ENCODE measurements at places on chromosomes 6 and 20.

GRCh38 chr6:109299776-109300564, 82.3 kb downstream of the CD164 start:
- no peak for DNase-seq

DNA sequence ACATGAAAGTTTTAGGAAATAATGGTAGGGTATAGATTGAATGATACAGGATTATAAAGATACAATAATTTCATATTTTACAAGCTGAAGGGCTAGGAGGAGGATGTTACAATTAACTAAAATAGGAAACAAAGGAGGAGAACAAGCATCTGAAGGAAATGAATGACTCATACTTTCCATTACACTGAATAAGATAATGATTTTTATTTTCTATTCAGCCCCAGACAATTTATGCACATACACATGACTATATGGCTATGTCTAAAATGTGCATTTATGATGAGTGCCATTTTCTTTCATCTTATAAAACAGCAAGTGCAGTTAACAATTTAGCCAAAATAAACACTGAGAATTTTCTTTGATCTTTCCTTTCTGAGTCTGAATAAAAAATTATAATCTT, 994.6 kb upstream of the ADGRB3 start:
- no peak for DNase-seq

DNA sequence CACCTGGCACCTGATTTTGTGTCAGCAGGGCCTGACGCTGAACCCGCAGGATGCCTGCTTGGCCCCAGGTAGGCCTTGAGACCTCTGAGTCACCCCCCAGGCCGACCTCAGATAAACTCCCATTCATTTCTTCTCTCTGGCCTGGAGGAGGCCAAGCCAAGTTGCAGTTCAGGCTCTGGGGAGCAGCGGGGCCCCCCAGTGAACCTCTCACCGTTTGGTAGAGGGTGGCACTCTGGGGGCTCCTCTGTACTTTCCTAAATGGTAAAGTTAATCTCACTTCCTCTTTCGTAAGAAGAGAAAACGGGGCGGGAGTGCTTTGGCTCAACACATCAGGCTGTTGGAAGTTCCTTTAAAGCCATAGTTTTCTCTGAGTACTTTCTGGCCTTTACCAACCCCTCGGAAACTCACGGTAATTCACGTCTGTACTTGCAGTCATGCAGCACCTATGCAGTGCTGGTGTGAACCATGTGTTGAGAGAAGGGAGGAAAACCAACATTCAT, 2.8 kb downstream of the SIRPA start:
- no peak for DNase-seq

GRCh38 chr6:52435345-52435744, 15.2 kb downstream of the EFHC1 start:
- DNase-seq: no peak

- no peak for DNase-seq
Measured at GRCh38 chr20:16451001-16451400, 122.2 kb downstream of the KIF16B start.

DNA sequence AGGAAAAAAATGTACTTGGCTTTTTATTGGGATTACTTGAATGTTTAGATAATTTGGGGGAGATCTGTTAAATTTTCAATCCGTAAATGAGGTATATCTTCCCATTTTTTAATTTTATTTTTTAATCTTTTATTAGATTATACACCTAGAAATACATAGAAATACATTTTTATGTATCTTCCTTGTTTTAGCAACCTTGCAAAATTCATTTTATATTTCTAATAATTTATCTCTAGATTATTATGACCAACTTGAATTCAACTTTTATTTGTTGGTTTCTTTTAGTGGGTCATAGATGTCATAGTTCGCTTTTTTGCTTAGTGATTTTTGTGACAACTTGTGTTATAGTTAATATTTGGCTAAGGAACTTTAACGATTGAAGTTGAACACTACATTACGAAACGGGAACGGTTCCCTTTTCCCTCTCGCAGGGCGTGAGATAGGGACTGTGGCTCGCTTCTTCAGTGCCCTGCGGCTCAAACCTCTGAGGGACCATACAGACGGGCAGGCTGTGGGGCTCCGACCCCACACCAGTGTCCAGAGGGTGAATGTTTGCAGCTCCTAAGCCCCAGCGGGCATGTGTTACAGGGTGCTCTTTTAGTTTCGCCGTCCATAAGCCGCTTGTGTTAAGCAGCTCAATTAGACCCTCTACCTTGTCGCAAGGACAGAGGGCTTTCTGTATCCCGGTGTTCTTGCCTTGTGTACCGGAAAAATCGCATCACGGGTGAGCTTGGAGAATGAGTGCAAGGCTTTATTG, 53.8 kb downstream of the PRND start:
- DNase-seq: no peak

DNA sequence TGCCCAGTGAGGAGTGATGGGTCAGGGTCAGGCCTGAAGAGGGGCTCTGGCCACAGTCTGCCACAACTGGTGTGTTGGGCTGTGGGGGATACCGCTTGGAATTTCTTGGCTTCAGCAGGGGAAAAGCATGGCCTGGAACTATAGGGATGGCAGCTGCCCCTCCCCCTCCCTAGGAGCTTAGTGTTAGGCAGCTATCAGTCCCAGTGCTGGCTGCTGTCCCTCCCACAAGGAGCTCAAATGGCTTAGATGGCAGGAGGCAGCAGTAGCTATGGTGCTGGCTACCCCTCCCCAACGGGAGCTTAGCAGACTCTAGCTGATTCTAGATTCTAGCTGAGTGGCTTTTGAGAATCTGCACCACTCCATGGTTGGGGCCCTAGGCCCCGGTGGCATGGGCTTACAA, 414.5 kb upstream of the HSF2 start:
- no peak for DNase-seq

- no peak for DNase-seq
Measured at GRCh38 chr20:43415661-43416430, 41.9 kb upstream of the SRSF6 start.

DNA sequence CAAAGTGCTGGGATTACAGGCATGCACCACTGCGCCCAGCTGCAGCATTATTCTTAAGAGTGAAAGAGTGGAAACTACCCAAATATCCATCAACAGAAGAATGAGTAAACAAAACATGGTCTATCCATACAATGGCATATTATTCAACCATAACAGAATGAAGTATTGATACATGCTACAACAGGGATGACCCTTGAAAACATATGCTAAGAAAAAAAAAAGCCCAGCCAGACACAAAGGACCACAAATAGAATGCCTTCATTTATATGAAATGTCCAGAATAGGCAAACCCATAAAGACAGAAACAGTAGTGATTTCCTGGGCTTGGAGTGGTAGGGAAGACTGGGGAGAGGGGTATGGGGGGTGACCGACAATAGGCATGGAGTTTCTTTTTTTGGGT, 7.1 kb downstream of the TUBB2B start:
- DNase-seq: no peak

GRCh38 chr20:40811004-40811403, 122.0 kb upstream of the MAFB start:
- DNase-seq: no peak

DNA sequence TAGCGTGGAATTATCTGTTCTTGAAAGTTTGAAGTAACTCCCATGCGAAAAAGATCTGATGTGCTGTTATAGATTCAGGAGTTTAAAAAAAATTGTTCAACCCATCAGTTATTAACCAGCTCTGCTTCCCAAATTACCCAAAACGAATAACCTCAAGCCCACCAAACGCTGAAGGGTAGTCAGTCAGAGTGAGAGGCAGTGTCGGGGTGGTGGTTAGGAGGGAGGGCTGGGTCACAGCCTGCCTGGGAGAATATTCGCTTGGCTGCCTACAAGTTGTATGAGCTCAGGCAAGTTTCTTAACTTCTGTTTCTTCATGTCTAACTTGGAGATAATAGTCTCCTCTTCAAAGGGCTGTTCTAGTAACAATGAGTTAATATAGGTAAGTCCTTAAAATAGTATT, 114.6 kb downstream of the JPH2 start:
- DNase-seq: no peak

- no peak for DNase-seq
Measured at GRCh38 chr6:33490198-33490597, 35.8 kb downstream of the ZBTB9 start.

- no peak for DNase-seq
Measured at GRCh38 chr6:143936778-143937667, 71.0 kb downstream of the PLAGL1 start.

GRCh38 chr20:14148042-14148441, 152.7 kb downstream of the MACROD2 start:
- DNase-seq: no peak

DNA sequence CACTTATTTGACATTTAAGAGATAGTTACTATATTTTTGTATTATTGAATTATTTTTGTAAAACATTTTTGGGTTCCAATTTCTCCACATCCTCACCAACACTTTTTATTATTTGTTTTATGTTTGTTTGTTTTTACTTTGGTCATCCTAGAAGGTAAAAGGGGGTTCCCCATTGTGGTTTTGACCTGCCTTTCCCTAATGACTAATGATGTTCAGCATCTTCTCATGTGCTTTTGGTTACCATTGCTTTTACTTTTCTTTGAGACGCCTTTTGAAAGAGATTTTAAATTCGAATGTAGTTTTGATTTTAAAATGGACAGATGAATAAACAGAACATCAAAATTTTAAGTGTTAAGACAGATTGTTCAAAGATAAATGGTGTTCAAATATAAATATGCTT, 46.9 kb downstream of the AK9 start:
- DNase-seq: no peak

GRCh38 chr6:2687456-2687855, 63.3 kb downstream of the MYLK4 start:
- DNase-seq: no peak

- DNase-seq: no peak
Measured at GRCh38 chr6:40282986-40283385, 304.2 kb downstream of the LRFN2 start.

GRCh38 chr20:56440346-56441007, 27.9 kb upstream of the RTF2 start:
- DNase-seq: peak; percentile 21

DNA sequence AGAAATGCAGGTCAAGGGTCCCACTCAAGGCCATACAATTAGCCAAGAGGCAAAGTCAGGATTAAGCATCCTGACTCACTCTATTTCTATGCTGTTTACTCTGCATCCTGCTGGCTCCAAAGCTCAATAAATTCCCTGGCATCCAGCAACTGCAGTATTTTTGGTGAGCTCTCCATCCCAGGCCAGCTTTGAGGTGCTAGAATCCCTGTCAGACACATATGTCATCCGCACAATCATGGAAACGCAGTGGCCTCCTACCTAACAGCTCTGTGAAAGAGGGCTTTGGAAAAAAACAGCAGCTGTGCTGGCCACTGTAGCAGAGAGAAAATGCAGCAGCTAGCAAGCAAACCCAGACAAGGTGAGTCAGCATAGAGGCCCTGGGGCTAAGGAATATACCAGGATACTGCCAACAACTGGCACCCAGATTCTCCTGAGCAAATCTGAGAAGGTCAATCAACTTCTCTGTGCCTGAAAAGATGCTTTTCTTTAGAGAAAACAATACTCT, 58.4 kb downstream of the ANKEF1 start:
- DNase-seq: no peak

DNA sequence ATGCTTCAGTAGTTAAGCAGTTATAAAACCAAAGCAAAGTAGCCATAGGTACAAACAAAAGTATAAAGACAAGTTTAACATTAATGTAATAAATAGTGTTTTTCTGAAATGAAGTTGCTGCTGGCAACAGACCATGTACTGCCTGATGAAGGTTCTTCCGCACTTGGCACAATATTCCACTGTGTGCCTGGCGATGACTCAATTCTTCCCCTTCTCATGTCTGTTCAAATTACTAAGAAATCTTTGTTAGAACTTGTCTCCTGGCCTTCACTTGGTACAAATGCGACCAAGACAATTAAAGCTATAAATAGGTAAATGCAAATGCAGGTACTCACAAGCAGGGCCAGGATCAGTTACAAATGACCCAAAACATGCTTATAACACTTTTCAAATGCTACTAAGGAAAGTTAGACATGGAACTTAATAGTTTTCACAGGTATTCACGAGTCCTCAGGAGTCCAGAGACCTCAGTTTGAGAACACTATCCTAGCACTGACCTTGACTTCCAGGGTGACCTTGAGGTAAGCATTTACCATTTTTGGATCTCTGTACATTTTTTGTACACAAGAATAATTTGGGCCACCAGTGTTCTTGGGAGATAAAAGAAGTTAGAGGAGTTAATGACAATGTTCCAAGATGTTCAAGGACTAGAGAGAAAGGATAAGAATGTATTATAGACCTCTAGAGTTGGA, 8.1 kb upstream of the DDR1 start:
- DNase-seq: no peak

DNA sequence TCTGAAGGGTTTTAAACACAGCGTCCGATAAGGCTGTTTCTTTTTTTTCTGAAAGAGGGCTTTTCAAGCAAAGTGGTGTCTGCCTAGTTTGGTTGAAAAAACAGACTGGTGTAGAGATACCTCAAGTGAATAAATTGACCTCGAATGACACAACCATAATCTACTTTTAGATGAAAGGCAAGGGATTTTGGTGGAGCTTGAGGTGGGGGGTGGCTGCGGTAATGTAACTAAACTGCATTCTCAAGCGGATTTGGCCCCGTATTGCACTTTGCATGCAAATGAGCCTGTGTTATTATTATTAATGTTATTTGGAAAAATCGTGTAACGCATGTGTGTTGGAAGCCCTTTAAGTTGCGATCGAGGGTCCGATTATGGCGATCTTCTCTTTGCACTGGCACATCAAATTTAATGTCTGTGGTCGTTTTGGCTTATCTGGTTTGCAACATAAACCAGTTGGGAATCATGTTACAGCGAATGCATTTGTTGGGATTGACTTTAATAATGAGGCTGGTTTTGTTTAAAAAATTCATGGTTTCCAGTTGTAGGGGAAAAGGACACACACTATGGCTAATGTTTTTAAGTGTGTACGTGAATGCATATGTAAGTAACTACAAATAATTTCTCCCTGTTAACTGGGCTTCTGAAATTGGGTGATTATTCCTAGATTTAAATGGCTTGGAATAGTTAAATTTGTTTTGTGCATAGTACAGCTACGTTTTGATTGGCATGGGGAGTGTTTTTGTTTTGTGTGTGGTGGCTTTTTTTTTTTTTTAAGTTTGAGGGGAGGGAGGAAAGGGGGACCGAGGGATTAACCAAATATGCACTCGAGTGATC, 1.0 kb downstream of the JARID2 start:
- no peak for DNase-seq

DNA sequence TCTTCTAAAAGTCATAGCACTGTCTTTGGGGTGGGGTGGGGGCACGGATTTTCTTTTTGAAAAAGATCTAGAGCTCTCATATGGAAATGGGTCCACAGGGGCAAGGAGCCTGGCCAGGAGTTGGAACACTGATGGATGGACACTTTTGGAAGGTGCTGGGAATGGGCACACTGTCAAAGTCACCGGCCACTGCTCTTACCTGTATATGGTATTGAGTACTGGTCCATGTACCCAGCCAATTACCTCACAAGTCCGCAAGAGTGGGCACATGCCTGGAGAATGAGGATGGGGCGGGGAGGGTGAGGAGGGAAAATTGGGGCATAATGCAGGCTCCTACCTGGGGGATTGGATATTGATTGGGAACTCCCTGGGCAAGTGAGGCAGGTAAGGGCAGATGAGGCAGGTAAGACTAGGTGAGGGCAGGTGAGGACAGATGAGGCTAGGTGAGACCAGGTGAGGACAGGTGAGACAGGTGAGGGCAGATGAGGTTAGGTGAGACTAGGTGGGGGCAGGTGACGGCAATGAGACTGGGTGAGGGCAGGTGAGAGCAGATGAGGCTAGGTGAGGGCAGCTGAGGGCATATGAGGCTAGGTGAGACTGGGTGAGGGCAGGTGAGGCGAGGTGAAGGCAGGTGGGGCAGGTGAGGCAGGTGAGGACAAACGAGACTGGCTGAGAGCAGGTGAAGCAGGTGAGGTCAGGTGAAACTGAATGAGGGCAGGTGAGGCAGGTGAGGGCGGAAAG, 167.9 kb downstream of the NRN1 start:
- no peak for DNase-seq
